Omental fat pad (tissue), 4 donors: ENCODE measurements at places on chromosomes 4 and X. TPM values are rescaled to one million over a fixed set of nuclear protein-coding genes. Genes with fewer than 3 reads are reported as not detected.

GRCh38 chr4:44651425-44651824 is at the start of gene YIPF7:
TSS of gene YIPF7 (minus strand) at chr4:44651625. CDS start at chr4:44650100, 1,525 bp downstream.
- DNase-seq, result no peak

DNA sequence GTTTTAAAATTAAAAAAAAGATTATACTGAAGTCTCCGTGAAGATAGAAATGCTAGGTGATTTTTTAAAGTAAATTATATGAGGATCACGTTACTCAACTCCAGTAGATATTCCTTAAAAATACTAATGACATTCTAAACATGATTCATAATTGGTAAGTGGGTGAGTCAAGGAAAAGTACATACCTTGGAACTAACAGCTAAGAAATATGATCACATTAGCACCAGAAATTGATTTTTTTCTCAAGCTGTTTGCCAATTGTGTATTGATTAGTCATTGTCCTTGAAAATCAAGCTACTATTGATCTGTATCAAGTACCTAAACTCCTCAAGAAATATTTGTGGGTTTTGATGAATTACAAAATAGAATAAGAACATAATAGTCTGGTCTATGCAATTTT is 362.6 kb upstream of the PPP1R2C start:
- no peak for DNase-seq

- no peak for DNase-seq
Observed at GRCh38 chr4:98639523-98639922, 18.9 kb downstream of the TSPAN5 start.

- no peak for DNase-seq
Observed at GRCh38 chrX:27890611-27891010, 82.8 kb downstream of the MAGEB10 start.

DNA sequence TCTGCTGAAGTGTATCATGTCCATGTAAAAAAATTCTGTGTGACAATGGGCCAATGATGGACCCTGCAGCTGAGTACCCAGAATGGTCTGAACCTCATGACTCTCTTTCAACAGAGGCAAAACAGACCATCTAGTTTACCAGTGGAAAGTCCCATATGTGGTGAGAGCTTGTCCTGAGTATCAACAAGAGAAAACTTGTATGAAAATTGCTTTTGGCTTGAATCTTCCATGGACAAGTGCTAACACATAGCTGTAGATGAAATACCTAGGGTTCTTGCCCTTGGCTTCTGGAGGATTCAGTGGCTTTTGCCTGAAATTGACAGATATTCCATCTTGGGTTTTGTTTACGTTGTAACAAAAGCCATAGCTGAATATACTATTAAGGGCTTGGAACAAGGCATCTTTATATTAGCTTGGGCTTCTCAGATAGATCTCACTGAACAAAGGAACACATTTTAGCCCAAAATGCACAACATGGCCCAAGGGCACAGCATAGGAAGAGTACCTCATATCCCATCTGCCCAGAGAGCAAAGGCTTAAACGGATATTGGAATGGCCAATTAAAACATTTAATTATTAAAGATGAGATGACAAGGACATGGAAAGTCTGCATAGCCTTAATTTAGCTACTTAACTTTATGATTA is 128.5 kb upstream of the HPGD start:
- DNase-seq, result no peak

TMPRSS11B gene
- total RNA-seq, result not detected

PDZD4 gene
- total RNA-seq, result 2.1 TPM

DRD5 gene
- total RNA-seq, result not detected

PNMA6F gene
- not detected for total RNA-seq
